ENCODE measurements at places on chromosomes 13 and 19.

- ATAC-seq = peak; percentile 48
These were observed 97.7 kb downstream of the SIPA1L3 start for GRCh38 chr19:38004521-38005223.

- ATAC-seq = no peak
These were observed 65.6 kb downstream of the RBM26 start for GRCh38 chr13:79340490-79340889.

- no peak for ATAC-seq
These were observed 930.0 kb upstream of the SLITRK6 start for GRCh38 chr13:86729206-86729605.

- no peak for ATAC-seq
These were observed 3.2 kb upstream of the MYCBP2 start for GRCh38 chr13:77329911-77330584.

- ATAC-seq = no peak
These were observed 51.2 kb upstream of the EEF1AKMT1 start for GRCh38 chr13:20824762-20825476.

DNA sequence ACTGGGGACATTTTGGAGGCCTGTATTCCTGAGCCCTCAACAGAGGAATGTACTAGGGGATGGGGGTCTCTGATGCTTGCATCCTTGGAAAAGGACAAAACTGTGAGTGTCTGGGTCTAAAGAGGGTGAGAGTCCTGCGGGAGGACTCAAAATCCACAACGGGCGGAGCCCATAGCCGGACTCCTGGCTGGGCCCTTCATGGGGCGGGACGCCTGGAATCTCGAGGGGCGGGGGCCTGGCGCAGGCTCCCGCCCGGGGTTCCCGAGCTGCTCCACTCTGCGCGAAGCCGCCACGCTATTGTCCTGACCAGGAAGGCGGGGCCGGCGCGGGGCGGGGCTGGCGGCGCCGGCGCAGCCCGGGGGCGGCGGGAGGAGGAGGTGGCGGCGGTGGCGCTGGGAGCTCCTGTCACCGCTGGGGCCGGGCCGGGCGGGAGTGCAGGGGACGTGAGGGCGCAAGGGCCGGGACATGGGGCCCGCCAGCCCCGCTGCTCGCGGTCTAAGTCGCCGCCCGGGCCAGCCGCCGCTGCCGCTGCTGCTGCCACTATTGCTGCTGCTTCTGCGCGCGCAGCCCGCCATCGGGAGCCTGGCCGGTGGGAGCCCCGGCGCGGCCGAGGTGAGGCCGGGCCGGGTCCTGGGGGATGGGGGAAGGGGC is at the start of gene APLP1:
Gene APLP1 (plus strand): TSS at position 403 of the 651 bp plus-strand sequence. CDS start 63 bp downstream, at position 466.
- ATAC-seq = peak; percentile 76

DNA sequence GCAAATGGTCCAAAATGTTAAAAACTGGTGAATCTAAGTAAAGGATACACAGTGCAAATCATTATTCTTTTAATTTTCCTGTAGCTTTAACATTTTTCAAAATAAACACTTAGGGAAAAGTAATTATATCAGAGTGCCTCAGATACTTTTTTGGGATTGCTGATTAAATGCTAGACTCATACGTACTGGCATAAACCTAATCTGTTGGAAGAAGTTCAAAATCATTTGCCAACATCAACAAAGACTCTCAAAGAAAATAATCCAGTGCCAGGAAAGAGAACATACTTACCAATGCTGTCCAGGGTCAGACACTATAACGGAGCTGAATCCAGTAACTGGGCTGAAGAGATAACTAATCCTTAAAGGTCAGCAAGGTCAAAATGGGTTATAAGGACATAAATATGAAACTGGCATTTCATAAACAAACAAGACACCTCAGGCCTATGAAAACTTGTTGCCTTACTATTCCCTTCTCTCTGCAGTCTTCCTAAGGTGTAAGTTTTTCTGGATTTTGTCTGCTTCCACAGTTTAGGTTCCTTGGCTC is 3.3 kb upstream of the ZNF420 start:
- no peak for ATAC-seq

- ATAC-seq = no peak
These were observed 790.9 kb upstream of the PRR20A start for GRCh38 chr13:56349866-56350265.

DNA sequence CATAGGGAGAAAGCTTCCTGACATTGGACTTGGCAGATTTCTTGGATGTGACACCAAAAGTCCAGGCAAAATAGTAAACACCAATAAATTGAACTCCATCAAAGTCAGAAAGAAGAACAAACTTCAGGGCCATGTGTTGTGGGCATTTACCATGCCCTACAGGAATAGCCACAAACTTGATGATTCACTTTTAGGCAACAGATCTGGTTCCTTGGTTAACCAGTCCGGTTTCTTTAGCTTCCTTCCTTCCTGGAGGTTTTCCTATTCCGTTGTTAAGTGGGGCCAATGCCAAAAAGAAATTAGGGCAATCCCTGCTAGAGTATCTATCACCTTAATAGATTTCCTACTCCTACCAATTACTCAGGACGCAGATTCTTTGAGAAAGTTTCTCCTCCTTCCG is 25.2 kb downstream of the IGFL1 start:
- no peak for ATAC-seq

DNA sequence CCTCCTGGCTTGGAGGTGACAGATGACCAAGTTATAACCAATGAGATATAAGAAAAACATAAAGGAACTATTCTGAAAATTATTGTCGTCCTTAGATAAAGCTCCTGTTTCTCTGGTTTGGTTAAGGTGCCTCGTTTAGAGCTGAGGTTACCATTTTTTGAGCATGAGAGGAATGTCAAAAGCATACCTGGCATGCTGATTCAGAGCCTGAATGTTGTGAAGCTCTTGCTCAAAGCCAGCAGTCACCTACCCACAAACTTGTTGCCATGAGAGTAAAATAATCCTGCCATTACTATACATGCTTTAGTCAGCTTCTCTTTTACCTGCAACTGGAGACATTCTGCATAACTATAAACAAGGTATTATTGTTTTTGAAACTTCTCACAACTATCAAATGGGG is 1116.2 kb downstream of the DIAPH3 start:
- ATAC-seq = no peak

DNA sequence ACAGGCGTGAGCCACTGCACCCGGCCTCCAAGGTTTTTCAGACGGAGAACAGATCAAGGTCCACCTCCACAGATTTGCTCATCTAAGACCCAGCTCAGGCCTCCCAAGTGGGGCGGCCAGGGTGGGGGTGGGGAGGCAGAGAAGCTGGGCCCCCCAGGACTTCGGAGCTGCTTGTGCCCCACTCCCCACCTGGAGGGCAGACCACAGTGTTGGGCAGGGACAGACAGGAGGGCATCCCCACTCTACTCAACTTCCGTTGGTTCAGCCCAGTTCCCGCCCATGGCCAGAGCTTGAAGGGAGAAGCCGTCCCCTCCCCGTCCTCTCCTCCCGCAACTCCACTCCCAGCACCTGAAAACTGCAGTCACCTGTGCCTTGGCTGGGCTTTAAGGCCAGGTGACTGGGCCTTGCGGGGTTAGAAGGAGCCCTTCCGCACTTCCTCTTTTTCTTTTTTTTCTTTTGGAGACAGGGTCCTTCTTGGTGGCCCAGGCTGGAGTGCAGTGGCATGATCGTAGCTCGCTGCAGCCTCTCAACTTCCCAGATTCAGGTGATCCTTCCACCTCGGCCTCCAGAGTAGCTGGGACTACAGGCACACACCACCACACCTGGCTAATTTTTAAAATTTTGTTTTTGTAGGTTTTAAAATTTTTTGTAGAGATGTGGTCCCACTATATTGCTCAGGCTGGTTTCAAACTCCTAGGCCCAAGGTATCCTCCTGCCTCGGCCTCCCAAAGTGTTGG is 734 bp upstream of the LRRC8E start:
- ATAC-seq = no peak

GRCh38 chr13:66415444-66415843 is 814.7 kb downstream of the PCDH9 start:
- no peak for ATAC-seq

GRCh38 chr19:15671891-15672579 is 852 bp upstream of the CYP4F12 start:
- no peak for ATAC-seq

- no peak for ATAC-seq
These were observed 1.8 kb upstream of the CEACAM8 start for GRCh38 chr19:42596391-42597072.

DNA sequence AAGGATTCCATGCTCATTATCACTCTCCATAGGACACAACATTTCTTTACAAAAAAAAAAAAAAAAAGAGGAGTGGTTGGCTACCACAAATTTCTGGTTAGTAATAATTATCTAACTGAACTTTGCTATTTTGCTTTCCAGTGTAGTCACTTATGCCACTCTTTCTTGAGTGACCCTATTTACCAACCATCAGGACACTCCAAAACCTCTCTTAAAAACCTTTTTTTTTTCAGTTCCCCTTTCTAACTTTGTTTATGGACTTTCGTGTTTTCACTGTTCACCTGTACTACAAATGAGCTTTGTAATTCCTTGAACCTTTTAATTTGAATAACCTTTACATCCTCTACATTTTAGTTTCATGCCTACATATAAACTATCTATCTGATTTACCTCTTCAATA is 686.5 kb upstream of the PCDH9 start:
- no peak for ATAC-seq

- ATAC-seq = peak; percentile 86
These were observed at the start of gene ELF1 for GRCh38 chr13:41019011-41019487. Gene ELF1, minus strand, starts transcription at chr13:41019316. Its CDS starts 37,262 bp downstream, at chr13:40982054.

DNA sequence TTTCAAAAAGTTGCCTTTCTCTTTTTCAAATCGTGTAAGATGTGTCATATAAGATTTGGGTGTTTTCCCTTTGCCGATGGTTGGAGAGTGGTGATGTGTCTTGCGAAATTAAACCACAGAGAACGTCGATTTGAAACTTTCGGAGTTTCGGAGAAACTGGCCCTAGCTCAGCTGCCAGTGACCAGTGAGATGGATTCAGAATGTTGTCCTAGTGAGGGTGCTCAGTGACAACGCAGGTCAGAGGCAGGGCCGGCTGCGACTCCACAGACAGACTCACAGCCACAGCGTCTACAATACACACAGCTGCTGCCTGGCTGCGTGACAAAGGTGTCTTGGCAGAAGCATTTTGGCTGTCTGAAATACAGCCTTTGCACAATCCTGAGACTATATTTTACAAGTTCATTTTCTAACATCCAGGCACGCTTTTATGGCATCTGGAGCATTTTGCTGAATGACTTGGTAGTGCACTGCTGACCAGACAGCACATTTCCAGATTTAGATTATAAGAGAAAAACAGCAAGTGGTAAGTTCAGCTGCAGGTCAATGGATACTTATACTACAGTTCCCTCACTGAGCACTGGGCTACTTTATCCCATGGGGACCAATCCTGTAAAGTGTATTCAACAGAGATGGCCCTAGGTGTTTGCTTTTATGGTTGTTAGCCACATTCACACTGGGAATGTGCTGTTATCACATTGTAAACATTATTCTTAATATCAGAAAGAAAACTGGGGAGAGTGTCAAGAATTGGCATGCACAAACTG is 207.5 kb downstream of the KCNRG start:
- ATAC-seq = peak; percentile 28

GRCh38 chr13:110327051-110327721 is 20.1 kb downstream of the COL4A2 start:
- no peak for ATAC-seq

DNA sequence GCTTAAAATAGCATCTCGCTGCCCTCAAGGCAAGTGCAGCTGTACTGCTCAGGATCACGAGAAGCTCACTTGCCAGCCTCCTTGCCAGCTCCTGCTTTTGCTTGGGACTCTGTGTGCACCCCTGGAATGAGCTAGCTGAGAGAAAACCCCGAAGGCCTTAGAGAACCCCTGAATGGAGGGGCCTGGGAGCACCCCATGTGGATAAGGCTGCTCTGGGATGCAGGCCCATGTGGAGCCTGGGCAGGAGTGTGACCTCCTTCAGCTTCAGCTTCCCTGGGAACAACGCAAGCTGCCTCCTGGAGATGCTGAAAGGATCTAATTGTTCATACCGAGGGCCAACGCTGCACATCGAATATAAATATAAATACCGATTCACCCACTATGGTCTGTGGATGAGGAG is 109.2 kb downstream of the HSPH1 start:
- ATAC-seq = no peak

GRCh38 chr13:98320561-98321105 is 143.6 kb upstream of the RNF113B start:
- ATAC-seq = no peak

DNA sequence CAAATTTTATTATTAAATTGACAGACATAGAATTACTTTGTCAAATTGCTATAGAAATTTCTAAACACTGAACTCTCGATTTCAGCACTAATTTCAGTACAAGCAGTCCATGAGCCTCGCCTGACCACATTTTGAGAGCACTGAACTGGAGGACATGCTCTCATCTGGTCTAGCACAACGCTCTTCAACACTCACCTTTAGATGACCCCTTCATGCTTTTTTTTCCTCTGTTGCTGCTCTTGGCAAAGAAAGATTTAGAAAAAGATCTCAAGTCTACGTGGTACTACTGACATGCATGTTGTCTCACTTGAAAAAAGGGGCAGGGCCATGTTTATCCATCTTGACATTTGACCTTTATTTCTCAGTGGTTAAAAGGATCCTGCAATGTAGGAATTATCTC is 981.5 kb downstream of the DIAPH3 start:
- no peak for ATAC-seq

- ATAC-seq = no peak
These were observed 2.2 kb upstream of the USPL1 start for GRCh38 chr13:30615481-30615865.

GRCh38 chr13:42239161-42239560 is 32.8 kb upstream of the AKAP11 start:
- no peak for ATAC-seq

- no peak for ATAC-seq
These were observed 67.3 kb upstream of the KLF12 start for GRCh38 chr13:74201530-74201929.

GRCh38 chr13:44618326-44618725 is 42.2 kb upstream of the TSC22D1 start:
- no peak for ATAC-seq

- ATAC-seq = no peak
These were observed 13.9 kb upstream of the EIF3G start for GRCh38 chr19:10133596-10133995.

DNA sequence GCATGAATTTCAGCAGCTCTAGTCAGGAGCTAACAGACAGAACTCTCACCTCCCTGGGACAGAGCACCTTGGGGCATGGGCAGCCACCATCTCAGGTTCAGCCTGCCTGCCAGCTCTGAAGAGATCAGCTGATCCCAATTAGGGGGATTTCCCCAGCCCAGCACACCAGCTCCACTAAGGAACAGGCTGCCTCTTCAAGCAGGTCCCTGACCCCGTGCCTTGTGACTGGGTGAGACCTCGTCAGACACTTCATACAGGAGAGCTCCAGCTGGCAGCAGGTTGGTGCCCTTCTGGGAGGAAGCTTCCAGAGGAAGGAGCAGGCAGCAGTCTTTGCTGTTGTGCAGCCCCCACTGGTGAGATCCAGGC is 84.5 kb upstream of the UFM1 start:
- no peak for ATAC-seq

DNA sequence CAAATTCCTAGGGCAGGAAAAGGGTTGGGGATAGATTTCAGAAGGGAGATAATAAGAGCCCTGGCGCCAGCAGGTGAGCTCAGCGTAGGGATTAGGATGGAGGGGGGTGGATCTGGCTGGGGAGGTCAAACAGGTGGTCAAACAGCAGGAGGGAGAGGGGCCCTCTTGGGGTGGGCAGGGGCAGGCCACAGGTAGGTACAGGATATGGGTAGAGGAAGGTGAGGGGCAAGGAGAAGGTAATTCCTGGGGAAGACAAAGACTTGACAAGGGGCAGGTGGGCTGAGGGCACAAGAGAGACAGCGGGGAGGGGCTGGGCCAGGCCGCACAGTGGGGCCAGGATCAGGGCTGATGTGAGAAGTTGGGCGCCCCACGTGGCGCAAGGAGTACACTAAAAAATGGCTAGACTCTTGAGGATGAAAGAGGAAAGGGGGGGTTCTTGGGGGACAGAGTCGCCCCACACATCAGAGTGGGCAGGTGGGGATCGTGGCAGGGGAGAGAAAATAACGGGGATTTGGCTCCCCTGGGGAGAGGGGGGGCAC is 713 bp downstream of the KRI1 start:
- ATAC-seq = no peak

All from activated CD4-positive, CD25-positive, alpha-beta regulatory T cell treated with anti-CD3 and anti-CD28 coated beads, Interleukin-2, amount 50 U/mL, for 24 hours (primary cell).